ENCODE measurements at places on chromosomes 7 and 10.

GRCh38 chr7:140439359-140439758, 35.5 kb downstream of the RAB19 start:
- DNase-seq, result no peak

DNA sequence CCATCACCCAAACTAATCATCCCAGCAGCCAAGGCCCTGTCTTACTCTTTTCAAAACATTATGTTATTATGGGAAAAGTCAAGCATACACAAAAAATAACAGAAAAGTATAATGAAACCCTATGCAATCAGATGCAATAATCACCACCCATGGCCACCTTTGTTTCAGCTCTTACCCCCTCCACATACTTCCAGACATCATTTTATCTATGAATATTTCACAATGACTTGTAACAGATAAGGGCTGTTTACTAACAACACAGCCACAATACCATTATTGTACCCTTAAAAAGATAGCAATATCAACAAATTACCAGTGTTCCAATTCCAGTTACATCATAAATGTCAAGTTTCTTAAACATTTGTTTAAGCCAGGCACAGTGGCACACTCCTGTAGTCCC, 35.2 kb downstream of the AIFM2 start:
- DNase-seq, result no peak

DNA sequence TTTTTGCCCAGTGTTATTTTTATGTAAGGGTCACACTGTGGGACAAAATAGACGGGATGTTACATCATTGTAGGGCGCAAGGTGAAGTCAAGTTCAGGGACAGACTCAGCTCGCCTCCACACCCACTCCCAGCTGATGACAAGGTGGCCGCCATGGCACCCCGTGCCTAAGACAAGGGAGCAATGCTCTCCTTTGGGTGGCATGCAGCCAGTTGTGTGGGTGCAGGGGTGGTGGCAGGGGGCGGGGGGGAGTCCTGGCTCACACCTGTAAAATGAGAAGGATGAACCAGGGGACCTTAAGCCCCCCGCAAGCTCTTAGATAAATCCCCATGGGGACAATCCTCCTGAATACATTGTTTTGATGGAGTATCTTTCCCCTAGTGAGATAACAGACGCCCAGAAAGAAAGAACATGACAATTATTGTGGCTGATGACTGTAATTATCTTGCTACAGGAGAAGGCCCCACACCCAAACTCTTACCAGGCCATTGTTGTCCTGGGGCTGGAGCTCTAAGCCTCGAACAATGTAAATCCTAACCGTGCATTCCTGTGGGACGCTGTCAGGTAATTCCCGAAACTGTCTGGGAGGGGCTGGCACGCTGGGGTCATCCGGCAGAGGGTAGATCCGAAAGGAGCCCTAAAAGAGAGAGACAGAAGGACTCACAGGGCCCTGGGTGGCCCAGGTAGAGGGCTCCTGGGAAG, 148.7 kb downstream of the MYOF start:
- DNase-seq, result peak; percentile 45

DNA sequence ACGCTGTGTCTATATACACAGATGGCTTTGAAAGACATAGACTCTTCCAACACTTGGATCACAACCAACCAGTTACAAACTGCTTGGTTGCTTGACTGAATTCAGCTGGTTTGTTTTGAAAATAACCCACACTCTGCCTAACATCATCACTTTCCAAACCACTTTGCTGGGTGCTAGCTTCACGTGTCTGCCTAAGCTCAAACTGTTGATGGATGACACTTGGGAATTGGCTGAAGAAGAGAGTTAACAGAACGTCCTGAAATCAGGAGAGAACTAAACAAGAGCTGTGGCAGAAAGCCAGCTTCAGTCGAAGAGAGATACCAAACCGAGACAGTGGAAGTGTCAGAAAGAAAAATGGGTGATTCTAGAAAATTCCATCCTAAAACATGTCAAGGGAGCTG, 420.8 kb upstream of the AUTS2 start:
- peak; percentile 20 for DNase-seq

DNA sequence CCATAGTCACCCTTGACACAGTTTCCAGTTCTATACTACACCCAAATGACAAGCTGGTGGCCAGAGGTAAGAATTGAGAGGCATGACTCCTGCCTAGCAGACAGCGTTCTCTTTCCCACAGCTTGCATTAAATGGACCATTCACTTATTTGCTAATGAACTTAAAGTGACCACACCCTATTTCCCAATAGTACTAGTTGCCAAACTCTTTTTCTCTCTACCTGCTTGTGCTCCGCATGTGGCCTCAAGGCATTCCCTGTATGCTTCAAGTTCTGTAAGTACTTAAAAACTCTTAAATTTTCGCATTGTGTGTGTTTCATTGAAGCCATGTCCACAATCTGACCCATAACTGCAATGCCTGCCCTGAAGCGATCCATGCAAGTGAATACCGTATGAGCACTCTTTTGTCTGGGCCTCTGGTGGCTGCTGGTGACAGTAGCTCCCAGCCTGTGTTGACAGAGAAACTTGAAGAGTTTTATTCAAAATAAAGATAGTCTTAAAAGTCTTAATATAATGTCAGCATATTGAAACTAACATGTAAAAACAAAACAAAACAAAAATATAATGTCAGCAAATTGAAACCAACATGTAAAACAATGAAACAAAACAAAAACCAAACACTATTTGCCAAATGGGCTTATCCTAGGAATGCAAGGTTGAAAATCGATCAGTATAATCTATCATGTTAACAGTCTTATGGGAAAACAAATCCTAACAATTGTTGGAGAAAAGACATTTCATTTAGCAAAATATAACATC, 73.6 kb downstream of the CCSER2 start:
- peak; percentile 26 for DNase-seq

Measured in astrocyte (in vitro differentiated cells and primary cell).